Bone marrow (tissue), 2 donors: ENCODE measurements at places on chromosomes 4 and X.

DNA sequence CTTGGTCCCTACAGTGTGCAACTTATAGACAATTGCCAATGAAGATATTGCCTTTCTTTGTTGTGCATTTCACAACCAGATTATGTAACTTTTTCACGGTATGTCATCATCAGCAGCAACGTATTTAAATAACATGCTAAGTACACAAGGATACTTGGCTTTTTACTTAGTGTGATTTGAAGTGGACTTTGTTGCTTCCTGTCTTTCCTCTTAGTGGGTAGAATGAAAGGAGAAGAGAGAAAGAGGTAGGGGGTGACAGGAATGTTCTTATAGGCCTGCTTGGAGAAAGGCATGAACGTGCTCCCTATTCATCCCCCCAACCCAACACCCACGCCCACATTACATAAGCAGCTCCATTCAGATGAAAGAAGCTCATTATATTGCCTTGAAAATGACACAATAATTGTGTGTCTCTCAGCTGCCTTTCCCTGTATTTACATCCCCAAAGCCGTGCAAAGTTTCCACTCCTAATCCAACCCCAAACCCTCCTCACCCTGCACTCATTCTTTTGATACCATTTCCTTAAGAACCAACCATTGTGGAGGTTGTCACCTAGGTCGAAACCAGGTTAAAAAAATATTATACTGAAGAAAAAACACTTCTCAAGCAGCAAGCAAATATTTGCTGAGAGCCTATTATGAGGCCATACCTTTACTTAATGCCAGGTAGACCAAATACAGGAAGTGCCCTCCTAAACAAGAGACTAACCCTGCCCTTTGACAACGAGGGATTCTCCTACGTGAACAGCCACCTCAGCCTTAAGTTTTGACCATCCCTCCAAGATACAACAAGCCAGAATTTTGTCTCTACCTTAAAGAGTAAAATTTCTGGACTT, 25.2 kb upstream of the GK start:
- no peak for DNase-seq

DNA sequence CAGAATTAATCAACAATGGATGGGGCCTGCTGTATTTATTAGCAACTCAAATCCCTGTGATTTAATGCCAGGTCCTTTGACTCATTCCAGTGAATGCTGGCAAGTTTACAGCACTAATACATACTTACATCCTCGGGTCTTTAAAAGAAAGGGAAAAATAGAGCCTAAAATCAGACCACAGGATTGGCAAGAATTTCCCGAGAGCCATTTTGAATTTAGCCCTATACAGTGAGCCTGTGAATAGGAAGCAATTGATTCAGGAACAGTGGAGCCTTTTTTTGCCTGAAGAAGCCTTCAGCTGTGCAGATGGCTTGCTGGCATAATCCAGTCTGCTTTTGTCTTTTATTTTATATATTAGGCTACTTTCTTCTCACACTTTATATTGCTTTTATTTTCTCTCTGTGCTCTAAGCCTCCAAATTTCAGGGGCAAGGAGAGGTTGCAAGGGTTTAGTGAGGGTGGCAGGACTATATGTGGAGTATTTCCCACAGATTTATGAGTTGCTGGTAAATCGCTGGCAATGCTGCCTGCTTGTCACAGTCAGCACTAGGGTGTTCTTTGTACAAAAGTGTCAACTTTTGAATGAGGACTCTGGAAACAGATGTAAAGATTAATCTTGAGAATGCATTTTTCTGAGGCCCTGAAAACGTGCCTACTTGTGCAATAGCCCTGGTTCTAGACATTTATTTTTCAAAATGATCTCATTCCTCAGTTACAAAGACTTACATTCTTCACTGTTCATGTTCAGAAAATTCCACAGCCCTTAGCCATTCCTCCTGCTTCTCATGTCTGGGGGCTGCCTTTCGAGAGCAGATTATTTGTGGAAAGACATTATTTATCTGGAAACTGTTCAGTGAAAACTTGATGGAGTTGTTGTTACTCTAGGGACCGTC, 303.5 kb downstream of the SPRY1 start:
- no peak for DNase-seq

GRCh38 chr4:156568484-156568883, 403.1 kb downstream of the PDGFC start:
- DNase-seq, result no peak

GRCh38 chrX:137052643-137053235, 18.9 kb upstream of the GPR101 start:
- no peak for DNase-seq

DNA sequence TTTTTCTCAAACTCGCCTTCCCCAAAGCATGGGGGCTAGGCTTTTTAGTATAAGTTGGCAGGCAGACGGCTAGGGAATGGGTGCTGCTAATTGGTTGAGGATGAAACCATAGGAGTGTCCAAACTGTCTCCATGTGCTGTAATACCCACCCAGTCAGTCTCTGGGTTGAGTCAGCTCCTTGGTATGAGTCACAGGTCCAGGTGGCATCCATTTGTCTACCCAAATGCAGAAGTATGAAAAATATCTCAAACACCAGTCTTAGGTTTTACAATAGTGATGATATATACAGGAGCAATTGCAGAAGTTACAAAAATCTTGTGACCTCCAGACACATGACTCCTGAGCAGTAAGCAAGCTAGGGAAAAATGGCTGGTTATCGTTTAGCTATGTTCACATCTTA, 27.4 kb upstream of the CCSER1 start:
- no peak for DNase-seq

- DNase-seq, result no peak
Measured at GRCh38 chrX:2159861-2160260, 340.9 kb downstream of the DHRSX start.

GRCh38 chrX:1600406-1601050, 9.1 kb downstream of the AKAP17A start:
- DNase-seq, result no peak

- no peak for DNase-seq
Measured at GRCh38 chrX:25068340-25068739, 52.6 kb upstream of the ARX start.

GRCh38 chr4:170088716-170089115, 1.0 kb downstream of the AADAT start:
- DNase-seq, result no peak

DNA sequence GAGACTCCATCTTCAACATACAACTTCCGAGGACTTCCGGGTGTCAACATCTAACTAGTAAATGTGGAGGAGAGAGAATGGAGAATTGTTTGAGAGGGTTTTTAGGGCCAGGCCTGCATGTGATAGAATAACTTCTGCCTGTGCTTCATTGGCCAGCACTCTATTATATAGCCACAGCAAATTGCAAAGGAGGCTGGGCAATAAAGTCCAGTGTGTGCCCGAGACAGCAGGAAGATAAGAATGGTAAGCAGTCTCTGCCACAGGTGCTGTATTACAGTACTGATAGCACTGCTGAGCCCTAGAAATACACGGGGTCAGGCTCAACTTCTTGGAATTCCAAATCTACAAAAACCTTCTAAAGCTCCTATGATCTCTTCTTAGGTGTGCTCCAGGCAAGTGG, 20.8 kb upstream of the LIMCH1 start:
- DNase-seq, result no peak
